Vagina (tissue), 2 donors: ENCODE measurements at places on chromosomes 5 and 9.

GRCh38 chr5:40134883-40135520 is 544.7 kb upstream of the PTGER4 start:
- no peak for DNase-seq

- no peak for DNase-seq
Measured at GRCh38 chr9:98374385-98375051, 119.1 kb upstream of the TBC1D2 start.

DNA sequence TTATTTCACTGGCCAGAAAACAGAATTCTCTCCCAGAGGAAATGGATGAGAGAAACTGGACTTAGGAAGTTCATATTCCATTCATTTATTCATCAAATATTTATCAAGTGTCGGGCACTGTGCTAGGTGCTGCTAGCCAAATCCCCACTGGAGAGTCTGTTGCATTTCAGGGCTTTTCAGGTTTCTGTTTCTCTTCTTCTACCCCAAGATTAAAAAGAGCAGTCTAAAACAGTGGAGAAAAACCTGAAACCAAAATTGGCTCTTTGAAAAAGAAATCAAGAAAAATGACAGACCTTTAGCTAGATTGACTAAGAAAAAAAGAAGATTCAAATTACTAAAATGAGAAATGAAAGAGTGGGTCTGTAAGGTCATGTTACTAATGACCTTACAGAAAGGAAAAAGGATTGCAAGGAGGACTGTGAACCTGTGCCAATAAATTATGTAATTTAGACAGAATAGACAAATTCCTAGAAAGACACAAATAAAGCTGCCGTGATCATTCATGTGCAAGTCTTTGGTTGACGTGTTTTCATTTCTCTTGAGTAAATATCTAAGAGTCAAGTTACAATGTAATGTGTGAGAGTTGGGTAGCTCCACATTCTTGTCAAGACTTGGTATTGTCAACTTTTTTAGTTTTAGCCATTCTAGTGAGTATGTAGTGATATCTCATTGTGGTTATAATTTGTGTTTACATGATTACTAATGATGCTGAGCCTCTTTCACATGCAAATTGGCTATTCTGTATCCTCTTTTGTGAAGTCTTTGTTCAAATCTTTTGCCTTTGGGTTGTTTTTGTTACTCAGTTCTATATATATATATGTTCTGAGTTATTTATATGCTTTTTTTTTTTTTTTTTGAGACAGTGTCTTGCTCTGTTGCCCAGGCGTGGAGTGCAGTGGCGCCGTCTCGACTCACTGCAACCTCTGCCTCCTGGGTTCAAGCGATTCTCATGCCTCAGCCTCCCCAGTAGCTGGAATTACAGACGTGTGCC is 23.7 kb downstream of the SNX30 start:
- no peak for DNase-seq

DNA sequence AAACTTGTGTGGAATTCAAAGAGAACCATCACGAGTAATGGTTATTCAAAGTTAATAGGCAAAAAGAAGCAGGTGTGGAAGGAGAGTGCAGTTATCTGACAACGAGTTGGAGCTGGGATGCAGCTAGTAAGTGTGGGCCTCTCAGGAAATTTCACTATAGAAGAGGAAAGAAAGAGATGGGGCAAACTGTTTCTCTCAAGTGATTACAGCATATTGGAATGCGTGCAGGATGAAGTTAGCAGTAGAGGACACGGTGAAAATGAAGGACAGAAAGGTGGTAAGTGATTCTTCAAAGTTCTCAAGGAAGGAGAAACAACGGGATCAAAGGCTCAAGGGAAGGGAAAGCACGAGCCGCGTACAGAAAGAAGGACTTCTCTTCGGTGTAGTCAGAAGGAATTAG is 84.0 kb downstream of the ADAMTS12 start:
- no peak for DNase-seq

- no peak for DNase-seq
Measured at GRCh38 chr9:128175102-128175563, 15.1 kb downstream of the BBLN start.

DNA sequence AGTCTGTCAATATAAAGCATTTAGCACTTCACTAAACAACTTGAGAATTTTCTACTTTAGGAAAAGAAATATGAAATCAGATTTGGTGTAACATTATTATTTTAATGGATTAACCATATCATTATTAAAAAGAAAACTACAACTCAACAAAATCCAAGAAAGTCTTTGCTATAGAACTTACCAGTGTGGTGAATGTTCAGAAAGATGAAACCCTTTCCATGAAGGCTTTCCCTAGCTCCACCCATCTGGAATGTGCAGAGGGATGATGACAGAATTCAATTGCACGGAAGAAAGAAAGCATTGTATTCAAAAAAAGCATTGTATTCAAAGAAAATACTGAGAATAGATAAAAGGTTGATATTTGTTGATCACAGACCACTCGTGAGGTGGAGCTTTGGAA is 328.6 kb upstream of the NUDT12 start:
- DNase-seq = no peak

GRCh38 chr9:117116084-117116483 is 298.8 kb downstream of the ASTN2 start:
- DNase-seq = no peak

- DNase-seq = no peak
Measured at GRCh38 chr5:51890435-51891116, 507.3 kb downstream of the ISL1 start.

DNA sequence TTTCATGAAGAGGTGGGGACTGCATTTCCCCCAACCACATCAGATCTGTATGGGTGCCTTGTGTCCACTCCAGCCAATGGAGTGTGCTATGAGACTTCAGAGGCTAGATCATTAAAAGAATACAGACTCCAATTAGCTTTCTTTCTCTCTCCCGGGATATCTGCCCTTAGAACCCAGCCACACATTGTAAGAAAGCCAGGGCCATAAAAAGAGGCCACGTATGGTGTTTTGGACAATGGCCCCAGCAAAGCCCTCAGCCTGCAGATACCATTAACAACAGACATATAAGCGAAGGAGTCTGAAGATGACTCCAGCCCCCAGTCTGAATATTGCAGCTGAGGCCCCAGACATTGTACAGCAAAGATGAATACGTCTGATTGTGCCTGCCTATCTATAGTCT is 21.5 kb downstream of the IL6ST start:
- DNase-seq = no peak

GRCh38 chr5:64690417-64691151 is at the start of gene SHISAL2B:
TSS of gene SHISAL2B (plus strand) at chr5:64690503. CDS start at chr5:64690624, 121 bp downstream.
- no peak for DNase-seq

DNA sequence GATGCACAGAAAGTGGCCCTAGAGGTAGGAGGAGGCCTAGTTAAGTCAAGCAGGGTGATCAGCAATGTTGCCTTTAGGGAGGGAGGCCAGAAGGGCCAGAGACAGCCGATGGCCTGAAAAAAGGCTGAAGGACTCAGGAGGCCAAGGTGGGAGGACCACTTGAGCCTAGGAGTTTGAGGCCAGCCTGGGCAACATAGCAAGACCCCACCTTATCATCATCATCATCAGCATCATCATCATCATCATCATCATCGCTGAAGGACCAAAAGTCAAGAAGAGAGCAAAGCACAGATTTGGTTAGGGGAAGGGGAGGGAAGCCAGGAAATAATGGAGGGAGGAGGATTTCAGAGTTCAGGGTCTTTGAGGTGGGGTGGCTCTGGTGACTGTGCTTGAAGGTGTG is 74.3 kb downstream of the RALGPS1 start:
- DNase-seq = no peak

DNA sequence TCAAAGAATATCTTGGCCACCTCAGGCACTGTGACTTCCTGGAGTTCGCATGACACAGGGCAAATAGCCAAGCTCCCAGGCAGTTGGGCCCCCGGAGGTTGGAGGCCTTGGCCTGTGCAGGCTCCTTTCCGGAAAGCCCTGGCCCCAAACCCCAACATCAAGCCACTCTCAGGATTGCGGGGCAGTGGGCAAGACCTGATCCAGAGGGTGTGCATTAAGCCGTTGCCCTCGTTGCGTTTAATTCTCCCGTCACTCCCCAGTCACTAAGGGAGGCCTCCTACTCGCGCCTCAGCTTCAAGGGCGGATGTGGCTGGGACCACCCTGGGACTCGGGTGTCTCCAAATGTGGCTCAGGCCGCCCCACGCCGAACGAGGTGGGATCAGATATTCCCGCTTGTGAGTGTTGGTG is 60.1 kb downstream of the TMEM174 start:
- DNase-seq = no peak

- no peak for DNase-seq
Measured at GRCh38 chr5:22076586-22076985, 776.6 kb downstream of the CDH12 start.

- DNase-seq = no peak
Measured at GRCh38 chr5:54367844-54368243, 57.5 kb upstream of the ARL15 start.

DNA sequence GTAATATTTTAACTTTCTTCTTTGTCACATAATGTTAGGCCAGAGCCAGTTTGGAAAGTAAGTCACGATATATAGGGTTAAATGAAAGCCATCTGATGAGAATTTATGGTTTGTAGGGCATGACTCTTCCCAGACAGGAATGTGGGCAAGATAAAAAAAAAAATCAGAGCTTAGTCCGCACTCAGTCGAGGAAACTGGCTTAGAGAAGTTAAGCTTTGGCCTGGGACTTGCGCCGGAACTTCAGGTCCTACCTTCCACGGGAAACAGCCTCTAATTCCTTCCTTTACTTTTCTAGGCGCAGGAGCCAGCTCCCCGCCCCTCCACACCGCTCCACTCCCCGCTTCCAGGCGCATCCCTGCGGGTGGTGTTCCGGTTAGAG is 475 bp downstream of the DDX31 start:
- DNase-seq = no peak

DNA sequence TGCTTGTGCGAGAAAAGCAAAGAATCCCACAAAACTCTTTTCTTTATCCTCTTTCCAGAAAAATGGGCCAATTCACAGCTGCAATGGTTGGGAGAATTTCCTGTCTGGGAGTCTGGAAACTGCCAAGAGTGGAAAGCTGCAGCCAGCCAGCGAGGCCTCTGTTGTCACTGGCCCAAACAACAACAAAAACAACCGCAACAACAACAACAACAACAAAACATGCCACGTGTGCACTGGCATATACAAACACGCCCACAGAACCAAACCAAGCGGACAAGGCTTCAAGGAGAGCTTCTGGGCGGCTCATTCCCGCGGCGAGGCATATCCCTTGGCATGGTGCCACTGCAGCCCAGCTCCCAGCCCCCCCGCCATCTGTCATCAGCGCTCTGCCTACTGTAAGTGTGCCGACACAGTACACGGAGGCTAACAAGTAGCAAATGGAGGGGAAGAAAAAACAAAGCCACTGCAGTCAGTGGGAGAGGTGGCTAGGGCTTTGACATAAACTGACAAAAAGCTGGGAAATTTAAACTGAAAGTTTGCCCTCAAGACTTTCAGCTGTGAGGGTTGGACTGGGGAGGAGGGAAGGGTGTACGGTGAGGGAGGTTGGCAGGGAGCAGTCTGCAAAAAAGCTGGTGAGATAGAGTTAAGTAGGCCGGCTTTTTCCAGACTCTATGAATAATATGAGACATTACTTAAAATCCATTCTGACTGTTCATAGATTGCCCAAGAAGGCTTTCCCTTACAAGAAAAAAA is 165.0 kb upstream of the ZNF462 start:
- no peak for DNase-seq

GRCh38 chr5:98187945-98188344 is 585.5 kb upstream of the RGMB start:
- DNase-seq = no peak

- DNase-seq = no peak
Measured at GRCh38 chr5:34045023-34045422, 2.0 kb upstream of the C1QTNF3 start.

DNA sequence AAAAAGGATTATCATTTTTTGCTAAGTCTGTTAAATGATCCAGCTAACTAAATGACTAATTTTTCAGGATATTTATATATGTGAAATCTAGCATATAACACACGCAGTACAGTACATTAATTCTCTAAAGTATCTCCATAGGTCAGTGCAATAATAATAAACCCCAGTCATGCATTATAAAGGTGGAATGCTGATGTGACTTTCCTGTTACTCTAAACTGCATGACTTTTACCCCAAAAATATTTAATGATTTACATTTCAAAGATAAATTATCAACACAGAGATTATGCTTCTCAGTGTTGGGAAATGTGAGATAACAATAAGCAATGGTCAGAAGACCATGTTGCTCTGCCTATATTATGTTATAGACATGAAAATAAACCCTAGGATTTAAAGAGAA is 34.1 kb upstream of the PAM start:
- DNase-seq = no peak

DNA sequence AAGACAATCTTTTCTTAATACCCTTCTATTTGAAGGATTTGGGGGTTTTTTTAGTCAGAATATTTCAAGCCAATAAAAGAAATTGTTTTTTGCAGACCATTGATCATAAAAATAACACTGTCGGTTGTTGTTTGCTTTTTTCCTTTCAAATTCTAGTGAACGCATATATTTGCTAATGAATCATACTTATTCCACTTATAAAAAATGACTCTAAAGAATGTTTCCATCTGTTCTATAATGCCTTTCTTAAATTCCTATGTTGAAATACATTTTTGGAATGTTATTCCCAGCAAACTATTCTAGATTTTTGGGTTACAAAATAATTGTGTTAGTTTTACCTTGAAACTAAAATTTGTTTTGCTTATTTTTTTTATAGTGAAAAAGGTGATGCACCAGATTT is 32.2 kb downstream of the CWC27 start:
- DNase-seq = no peak
